ENCODE measurements at places on chromosomes 13 and 19. TPM values are rescaled to one million over a fixed set of nuclear protein-coding genes. Genes with fewer than 3 reads are reported as not detected.

Gene KPTN
- total RNA-seq, result 7.7 TPM

Gene SHANK1
- total RNA-seq, result 0.81 TPM

Gene DKKL1
- 0.81 TPM for total RNA-seq

Gene ERICH6B
- not detected for total RNA-seq

Gene N4BP2L2
- total RNA-seq, result 18.3 TPM

Gene ONECUT3
- not detected for total RNA-seq

Gene CALR3
- total RNA-seq, result not detected

Gene PSG1
- total RNA-seq, result not detected

Gene DIRAS1
- 2.3 TPM for total RNA-seq

Gene C19orf38
- not detected for total RNA-seq

Gene ZNF30
- 2.0 TPM for total RNA-seq

Gene KLHL1
- total RNA-seq, result not detected

Gene ZNF345
- 1.1 TPM for total RNA-seq

Gene SERTAD3
- 17.9 TPM for total RNA-seq

Gene SELENOW
- 227 TPM for total RNA-seq

Gene C19orf85
- total RNA-seq, result not detected

Gene CNFN
- 5.2 TPM for total RNA-seq

Gene SLC10A2
- total RNA-seq, result not detected

Gene IGFL3
- total RNA-seq, result not detected

Gene ZNF729
- total RNA-seq, result not detected

Gene CLDND2
- not detected for total RNA-seq

Gene SLC25A41
- not detected for total RNA-seq

Gene URAD
- total RNA-seq, result not detected

Gene ZNF208
- total RNA-seq, result under 0.01 TPM

Gene LSR
- 88.1 TPM for total RNA-seq

Gene CEACAM20
- total RNA-seq, result not detected

Gene LIG1
- total RNA-seq, result 15.5 TPM

Gene PDX1
- total RNA-seq, result not detected

Gene IRGC
- total RNA-seq, result not detected

Gene PSG11
- total RNA-seq, result not detected

Gene PSG4
- not detected for total RNA-seq

Gene NLRP9
- total RNA-seq, result not detected

Gene PCDH8
- total RNA-seq, result not detected

Gene LHB
- total RNA-seq, result 0.76 TPM

Gene MBD3L3
- not detected for total RNA-seq

All from mesangial cell (primary cell).